HS-27A (cell line): ENCODE measurements at places on chromosomes 11 and 22.

DNA sequence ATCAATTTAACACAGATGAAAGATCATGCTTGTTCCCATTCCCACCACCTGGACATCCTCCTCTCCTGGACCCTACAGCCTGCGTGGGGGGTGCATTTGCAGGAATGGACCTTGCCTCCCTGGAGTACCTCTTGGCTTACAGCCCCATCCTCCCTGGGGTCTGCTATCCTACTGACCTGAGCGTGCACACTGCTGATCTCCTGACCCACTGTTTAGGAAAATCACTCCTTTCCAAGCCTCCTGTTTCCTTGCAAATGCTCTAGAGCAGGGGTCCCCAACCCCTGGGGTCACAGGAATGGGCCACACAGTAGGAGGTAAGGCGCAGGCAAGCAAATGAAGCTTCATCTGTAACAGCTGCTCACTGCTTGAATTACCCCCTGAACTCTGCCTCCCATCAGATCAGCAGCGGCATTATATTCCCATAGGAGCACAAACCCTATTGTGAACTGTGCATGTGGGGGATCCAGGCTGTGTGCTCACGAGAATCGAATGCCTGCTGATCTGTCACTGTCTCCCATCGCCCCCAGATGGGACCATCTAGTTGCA lies 88.2 kb upstream of the SEPTIN5 start:
- no peak for DNase-seq

DNA sequence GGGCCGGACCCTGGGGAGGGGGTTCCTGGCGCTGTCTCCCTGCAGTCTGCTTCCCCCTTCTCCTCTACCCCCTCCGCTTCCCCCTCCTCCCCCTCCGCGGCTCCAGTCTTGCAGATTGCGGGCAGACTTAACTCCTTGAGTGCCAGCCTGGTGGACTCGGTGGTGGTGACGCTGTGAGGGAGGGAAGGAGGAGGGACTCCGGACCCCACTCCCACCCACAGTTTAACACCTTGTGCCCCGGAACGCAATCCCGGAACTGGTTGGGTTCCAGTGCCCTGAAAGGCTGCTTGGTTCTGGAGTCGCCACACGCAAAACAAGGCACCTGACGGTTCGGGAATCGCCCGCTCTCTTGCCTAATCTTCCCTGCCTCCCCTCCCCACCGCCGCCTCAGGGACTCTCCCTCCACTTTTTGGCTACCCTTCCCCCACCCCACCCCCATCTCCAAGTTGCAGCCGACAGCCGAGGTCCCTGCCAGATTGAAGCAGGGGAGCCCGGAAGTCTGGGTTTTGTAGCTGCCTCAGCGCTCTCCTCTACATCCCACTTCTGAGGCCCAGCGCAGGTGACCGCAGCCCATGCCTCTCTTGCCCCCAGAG lies 3.9 kb upstream of the BCL9L start:
- no peak for DNase-seq

- peak; percentile 91 for DNase-seq
Observed at GRCh38 chr11:93000511-93001476, 31.3 kb downstream of the MTNR1B start.

- DNase-seq, result no peak
Observed at GRCh38 chr11:2220173-2220771, 48.7 kb upstream of the TH start.

DNA sequence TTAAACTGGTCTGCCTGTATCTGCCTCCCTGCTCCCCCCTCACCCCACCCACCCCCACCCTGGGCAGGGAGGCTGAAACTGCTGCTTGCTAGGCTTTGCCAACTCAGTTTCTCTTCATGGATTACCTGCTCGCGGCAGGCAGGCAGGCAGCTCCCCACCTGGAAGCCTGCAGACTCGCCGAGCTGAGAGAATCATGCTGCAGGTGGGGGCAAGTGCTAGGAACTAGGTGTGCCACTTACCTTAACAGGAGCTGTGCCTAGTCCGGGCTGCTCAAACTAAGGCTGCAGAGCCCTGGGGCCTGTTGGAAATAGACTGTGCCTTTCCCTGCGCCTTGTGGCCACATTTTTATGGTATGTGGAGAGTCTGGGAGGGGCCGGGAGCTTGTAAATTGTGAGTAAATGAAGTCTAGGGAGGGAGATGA lies 30.3 kb downstream of the MARK2 start:
- no peak for DNase-seq

GRCh38 chr11:73226297-73227006 lies 8.4 kb downstream of the P2RY2 start:
- DNase-seq, result no peak

- no peak for DNase-seq
Observed at GRCh38 chr22:39721206-39722031, 150.9 kb downstream of the CACNA1I start.

- DNase-seq, result no peak
Observed at GRCh38 chr11:13061294-13061990, 52.3 kb downstream of the RASSF10 start.

DNA sequence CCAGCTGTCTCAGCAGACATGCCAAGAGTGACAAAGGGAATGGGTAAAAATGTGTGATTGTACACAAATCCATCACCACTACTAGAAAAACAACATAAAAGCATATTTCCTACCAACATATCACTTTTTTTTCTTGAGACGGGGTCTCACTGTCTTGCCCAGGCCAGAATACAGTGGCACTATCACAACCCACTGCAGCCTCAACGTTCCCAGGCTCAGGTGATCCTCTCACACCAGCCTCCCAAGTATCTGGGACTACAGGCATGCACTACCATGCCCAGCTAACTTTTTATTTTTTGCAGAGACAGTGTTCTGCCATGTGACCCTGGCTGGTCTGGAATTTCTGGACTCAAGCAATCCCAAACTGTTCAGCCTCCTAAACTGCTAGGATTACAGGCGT lies 5.2 kb downstream of the MTMR2 start:
- DNase-seq, result no peak

GRCh38 chr11:44309478-44310205 lies at the start of gene ALX4:
ALX4 (minus strand) TSS chr11:44310139; CDS start chr11:44310062, 77 bp downstream.
- no peak for DNase-seq

- DNase-seq, result peak; percentile 77
Observed at GRCh38 chr11:6612213-6613041, at the start of gene TAF10. TAF10 (minus strand) TSS chr11:6612216; CDS start chr11:6612189, 27 bp downstream.

DNA sequence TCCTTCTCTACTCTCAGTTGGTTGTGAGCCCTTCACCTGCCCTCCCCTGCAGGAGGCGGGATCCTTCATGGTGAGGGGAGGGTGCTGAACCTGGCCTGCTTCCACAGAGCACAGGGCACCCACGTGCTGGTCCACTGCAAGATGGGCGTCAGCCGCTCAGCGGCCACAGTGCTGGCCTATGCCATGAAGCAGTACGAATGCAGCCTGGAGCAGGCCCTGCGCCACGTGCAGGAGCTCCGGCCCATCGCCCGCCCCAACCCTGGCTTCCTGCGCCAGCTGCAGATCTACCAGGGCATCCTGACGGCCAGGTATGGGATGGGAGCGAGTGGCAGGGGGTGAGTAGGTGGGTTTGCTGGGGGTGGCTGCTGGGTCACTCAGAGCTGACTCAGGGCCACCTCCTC lies 6.3 kb downstream of the SSH3 start:
- DNase-seq, result no peak

DNA sequence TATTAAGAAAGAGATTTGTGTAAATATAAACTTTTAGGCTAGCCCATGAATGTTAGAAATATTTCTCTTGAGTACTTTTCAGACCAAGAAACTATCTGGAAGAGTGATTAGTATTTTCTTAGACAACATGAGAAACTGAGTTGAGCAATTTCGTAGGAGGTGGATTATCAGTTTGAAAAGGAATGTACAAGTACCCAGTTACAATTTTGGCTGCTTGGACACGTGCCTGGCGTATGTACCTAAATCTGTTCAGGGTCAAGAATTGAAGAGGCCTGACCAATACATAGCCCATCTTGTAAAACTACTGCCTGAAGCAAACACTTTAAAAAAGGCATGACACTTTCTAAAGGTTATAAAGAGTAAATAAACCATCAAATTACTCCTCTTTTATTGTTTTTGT lies 71.1 kb downstream of the CCDC73 start:
- no peak for DNase-seq

- DNase-seq, result no peak
Observed at GRCh38 chr11:2265396-2265795, 5.0 kb downstream of the ASCL2 start.

GRCh38 chr11:11822946-11823345 lies 18.8 kb upstream of the USP47 start:
- no peak for DNase-seq

DNA sequence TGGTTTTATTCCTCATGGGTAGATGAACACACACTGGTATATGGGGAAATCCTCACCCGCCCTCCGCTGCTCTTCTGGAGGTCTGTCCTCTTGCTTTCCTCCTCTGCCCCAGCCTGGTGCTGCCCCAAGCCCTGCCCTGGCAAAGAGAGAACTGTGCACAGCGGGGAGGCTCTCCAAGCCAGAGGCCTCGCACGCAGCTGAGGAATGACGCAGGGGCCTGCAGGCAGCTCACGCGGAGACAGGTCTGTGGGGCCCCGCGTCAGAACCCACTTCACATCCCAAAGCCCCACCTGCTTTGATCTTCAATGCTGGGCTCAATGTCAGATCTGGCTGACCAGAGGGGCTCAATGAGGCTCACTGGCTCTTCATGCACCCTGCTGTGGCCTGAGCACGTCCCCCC lies 10.0 kb downstream of the GATD1 start:
- no peak for DNase-seq

DNA sequence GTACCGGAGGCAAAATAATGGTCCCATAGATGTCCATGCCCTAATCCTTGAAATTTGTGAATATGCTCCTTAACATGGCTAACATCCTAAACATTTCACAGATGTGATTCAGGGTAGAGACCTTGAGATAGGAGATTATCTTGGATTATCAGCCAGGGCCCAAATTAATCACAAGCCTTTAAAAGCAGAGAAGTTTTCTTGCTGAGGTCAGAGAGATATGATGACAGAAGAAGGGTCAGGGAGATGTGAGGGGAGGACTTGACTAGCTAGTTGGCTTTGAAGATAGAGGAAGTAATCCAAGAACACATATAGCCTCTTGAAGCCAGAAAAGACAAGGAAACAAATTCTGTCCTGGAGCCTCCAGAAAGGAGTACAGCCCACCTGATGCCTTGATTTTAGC lies 19.1 kb upstream of the FDX1 start:
- no peak for DNase-seq

GRCh38 chr11:58134151-58134550 lies 8.8 kb upstream of the OR9I1 start:
- no peak for DNase-seq
